ENCODE measurements at places on chromosomes 3 and 15.

DNA sequence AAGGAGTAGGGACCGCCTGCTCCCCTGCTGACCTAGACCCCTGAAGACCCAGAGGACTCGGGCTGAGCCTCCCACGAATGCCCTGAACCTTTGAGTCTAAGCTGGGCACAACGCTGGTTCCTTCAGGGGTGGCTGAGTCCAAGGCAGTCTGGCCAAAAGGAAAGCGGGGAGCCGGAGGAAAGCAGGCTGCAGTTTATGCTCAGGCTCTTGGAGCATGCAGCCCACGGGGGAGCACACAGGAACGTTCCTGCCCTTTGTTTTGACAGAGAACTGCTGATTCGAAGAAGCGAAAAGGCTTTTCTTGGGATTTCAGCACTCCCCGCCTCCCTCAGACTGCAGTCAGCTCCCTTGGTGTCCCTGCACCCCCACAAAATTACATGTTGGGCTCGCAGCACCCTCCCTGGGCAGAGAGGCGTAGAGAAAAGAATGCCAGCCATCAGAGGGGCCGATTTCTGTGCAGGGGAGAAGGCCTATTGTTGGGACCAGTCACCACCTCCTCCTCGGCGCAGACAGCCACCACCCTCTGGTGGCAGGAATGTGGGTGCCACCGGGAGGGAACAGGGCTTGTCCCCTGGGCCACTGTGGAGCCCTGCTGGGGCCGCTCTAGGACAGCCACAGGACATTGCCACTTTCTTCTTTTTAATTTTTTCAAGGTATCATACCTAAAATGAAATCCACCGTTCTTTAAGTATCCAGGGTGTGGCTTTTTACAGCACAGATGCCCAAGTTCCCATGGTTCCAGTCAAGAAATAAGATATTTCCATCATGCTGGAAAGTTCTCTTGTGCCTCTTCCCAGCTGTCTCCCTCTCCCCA, 72.2 kb downstream of the SMAD6 start:
- DNase-seq = peak; percentile 26

GRCh38 chr3:168977716-168978374, 685.7 kb downstream of the MECOM start:
- no peak for DNase-seq

- DNase-seq = no peak
Measured at GRCh38 chr15:39692356-39693327, 90.0 kb downstream of the FSIP1 start.

DNA sequence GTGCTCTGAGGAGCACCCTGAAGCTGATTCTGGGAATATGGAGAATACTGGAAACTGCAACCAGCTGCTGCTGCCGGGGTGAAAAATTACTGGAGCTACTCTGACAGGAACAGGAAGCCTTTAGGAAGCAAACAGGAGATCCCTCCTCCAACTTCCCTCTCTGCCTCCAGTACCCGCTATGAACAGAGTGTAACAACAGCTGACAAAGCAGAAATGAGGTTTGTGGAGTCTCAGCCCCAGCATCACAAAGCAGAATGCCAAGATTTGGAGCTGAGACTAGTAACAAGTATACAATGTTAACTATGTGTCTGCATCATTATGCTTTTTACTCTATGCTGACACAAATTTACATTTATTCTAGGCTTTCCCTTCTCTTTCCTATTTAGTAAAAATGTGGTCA, 22.7 kb upstream of the PIAS1 start:
- DNase-seq = peak; percentile 12

DNA sequence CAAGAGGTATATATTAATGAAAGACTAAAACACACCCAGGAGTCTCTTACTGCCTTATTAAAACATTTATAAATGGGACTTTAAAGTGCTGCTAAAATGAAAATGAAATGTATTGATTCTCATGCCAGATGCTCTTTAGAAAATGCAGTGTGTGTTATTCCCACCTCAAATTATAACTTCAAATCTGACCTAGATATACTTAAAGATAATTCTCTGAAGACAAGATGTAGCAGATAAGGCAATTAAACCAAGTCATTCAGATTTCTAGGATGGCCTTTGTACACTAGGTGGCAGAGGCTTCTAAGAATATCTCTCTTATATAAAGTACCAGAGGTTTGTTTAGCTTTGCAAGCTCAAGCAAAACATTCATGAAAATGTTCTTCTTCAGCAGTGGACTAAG, 26.9 kb upstream of the GOLGA8B start:
- peak; percentile 62 for DNase-seq

DNA sequence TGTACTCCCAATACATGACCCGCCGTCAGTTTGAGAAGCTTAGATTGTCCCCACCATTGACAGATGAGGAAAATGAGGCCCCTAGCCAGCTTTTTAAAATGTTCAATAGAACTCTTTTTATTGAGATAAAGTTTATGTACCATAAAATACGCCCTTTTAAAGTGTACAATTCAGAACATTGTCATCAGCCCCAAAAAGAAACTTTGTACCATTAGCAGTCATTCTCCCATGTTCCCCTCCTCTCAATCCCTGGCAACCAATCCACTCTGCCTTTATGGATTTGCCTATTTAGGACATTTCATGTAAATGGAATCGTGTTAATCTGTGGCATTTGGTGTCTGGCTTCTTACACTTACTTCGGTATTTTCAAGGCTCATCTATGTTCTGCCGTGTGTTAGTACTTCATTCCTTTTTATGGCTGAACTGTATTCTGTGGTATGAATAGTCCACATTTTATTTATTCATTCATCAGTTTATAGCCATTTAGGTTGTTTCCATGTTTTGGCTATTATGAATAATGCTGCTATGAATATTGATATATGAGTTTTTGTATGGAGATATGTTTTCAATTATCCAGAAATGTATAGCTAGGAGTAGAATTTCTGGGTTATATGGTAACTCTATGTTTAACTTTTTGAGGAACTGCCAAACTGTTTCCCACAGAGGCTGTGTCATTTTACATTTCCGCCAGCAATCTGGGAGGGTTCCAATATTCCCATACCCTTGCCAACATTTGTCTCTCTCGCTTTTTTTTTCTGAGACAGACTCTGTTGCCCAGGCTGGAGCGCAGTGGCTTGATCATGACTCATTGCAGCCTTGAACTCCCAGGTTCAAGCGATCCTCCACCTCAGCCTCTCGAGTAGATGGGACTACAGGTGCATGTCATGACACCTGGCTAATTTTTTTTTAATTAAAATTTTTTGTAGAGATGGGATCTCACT, 15.3 kb upstream of the PTPN23 start:
- DNase-seq = no peak

GRCh38 chr15:67747921-67748320, 77.4 kb upstream of the SKOR1 start:
- DNase-seq = no peak

DNA sequence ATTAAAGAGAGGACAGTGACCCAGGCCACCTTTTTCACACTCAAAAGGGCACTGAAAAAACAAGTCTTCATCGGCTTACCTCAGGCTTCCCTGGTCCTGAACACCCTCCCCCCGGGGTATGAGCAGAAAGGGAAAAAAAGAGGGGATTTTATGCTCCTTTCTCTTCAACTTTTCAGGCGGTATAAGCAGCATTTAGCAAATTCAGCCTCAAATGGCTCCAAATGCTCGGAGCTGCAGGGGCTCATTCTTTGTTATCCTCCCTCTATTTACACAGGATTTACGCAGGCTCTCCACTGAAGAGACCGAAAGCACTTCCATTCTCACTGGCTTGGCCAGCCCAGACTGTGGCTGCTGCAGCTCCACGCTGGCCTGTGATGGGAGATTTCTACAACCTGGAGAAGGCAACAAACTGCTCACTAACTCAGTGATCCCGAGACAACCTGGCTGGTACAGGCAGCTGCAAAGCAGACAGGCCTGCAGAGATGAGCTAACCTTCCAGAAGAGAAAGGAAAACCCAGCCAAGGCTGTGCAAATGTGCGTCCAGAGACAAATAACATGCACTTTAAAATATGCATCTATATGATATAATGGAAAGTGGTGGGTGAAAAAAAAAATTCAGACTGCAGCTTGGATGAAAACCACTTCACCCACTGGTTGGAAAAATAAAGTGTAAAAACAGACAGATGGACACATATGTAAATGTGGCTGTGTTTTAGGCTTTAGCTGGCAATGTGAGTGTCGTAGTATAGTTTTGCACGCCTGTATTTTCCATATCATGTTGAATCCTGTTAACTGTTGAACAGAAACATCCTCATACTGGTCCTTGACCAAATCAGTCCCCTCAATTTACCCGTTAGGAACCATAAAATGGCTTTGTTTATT, 54.2 kb downstream of the MEIS2 start:
- DNase-seq = no peak

DNA sequence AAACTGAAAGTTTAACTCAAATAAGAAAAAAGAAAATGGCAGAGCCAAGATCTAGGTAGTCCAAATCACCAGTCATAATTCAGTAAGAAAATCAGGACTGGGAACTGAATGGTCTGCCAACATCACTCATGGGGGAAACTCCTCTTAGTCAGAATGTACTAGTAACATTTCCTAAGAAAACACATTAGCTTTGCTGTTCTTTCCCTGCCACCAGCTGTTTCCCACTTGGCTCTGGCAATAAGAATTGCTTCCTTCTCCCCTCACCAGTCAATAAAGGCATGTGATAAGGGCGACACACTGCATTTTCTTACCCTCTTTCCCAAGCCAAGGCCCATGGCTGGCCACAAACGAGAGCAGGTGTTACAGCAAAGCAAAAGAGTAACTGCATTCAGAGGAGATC, 46.1 kb downstream of the PIK3R4 start:
- no peak for DNase-seq

GRCh38 chr15:25177955-25178801, 223.4 kb downstream of the SNRPN start:
- DNase-seq = no peak

- no peak for DNase-seq
Measured at GRCh38 chr3:190577225-190577624, 63.3 kb downstream of the IL1RAP start.

DNA sequence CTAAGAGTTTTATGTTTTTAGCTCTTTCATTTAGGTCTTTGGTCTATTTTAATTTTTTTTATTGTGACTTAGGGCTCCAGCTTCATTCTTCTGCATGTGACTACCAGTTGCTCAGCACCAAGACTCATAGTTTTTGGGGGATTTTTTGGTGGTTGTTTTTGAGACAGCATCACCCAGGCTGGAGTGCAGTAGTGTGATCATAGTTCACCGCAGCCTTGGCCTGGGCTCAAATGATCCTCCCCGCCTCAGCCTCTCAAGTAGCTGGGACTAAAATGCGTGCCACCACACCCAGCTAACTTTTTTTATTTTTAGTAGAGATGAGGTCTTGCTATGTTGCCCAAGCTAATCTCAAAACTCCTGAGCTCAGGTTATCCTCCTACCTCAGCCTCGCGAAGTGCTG, 19.4 kb downstream of the CDV3 start:
- no peak for DNase-seq

DNA sequence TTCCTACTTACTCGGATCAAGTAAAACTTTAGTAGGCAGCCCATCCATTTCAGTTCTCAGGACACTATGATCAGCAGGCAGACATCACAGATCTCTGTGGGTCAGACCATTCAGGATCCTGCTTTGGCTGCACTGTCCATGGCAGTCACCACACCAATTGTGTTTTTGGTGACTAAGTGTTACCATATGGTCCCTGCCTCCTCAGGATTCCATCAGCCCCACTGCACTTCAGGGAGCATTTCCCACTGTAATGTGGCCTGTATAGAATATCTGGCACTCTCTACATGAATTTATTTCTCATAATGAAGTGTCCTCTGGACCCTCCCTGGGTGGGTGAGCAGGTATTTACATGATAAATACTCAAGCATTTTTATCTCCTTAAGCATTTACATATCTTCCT, 41.3 kb downstream of the ZNF445 start:
- no peak for DNase-seq

GRCh38 chr3:177563792-177564191, 366.5 kb upstream of the TBL1XR1 start:
- DNase-seq = no peak
